ENCODE measurements at places on chromosomes 4 and X.

GRCh38 chr4:57554556-57555092 is 444.4 kb upstream of the IGFBP7 start:
- DNase-seq, result no peak

DNA sequence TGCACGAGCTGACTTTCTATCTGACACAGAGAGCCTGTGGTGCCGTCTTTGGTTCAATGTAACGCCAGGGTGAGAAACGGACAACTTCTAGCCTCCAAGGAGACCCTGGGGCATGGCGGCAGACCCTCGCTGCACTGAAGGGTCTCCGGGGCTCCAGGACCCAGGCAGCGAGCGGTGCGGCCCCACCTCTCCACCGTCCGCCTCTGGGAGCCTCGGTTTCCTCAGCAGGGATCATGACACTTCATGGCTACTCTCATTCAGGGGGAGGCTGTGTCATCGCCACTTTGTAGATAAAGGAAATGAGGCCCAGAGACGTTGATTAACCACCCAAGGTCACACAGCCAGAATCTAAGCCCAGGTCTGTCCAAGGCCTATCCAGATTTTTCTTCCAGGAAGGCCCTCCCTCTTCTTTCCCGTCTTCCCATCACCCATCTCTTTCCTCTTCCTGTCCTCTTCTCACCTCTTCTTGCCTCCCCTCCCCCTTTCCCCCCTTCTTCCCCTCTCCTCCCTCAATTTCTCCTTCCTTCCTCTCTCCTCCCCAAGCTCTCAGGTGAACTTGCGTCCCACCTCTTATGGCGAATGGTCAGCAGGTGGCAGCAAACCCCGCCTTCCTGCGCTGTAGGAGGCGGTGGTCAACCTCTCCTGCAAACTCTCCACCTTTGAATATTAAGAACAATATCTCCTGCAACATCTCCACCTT is 69.3 kb upstream of the HMX1 start:
- DNase-seq, result peak; percentile 37

DNA sequence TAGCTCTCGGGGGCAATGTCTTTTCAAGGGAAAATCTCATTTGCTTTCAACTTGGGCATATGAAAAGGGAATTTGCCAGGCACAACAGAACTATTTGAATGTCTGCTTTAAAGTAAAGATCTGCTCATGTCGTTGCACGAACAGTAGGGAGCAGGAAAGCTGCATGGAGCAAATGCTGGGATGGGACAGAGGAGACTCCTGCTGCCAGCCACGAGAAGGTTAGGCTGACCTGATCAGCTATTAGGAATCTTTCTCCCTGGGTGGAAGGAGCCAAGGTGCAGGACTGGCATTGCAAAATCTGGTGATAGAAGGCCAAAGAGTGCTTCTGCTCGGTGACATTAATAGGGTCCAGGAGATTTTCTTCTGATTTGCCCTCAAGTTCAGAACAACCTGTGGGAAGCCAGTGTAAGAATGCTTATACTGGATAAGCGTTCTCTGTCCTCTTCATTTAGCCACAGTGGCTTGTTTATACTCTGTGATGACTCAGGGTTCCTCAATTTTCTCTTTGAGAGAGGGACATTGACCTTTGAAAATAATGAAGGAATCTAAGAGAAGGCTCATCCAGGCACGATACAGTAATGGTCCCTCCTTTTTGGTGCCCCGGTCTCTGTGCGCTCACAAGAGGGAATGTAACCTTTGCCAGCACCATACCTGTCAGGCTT is 22.9 kb downstream of the FHL1 start:
- DNase-seq, result no peak

- DNase-seq, result no peak
Observed at GRCh38 chrX:47158131-47158530, 13.1 kb downstream of the RBM10 start.

DNA sequence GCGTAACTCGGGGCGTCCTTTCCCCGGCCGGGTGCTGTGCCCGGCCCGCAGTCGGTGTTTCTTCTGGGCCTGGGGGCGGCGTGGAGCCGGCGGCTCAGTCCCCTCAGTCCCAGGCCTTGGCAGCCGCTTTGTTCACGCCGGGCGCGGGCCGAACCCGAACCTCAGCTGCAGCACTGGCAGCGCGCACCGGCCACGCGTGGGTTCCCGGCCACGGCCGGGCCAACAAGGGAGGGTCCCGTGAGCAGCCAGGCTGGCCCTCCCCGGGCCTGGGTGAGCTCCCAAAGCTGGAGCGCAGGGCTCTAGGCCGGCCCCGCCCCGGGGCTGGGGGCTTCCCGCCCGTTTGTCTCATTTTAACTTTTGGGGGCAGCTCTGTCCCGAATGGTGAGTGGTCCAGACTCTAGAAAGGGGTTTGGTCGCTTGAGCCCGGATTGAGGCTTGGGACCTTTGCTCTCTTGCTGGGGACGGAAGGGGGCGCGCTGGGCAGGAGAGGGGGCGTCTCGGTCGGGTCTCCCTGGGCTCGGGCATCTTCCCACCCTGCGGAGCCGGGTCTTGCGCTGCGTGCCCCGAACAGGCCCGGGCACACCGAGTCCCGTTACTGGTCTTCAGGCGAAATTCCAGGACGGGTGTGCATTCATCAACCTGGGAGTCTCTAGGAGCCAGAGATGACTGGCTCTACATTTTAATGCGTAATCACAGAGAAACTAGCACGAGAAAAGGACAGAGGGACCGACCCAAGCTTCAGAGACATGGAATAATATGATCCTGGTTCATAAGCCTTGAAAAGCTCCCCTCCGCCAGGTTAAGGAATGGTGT is 177.1 kb downstream of the CBR4 start:
- DNase-seq, result no peak

DNA sequence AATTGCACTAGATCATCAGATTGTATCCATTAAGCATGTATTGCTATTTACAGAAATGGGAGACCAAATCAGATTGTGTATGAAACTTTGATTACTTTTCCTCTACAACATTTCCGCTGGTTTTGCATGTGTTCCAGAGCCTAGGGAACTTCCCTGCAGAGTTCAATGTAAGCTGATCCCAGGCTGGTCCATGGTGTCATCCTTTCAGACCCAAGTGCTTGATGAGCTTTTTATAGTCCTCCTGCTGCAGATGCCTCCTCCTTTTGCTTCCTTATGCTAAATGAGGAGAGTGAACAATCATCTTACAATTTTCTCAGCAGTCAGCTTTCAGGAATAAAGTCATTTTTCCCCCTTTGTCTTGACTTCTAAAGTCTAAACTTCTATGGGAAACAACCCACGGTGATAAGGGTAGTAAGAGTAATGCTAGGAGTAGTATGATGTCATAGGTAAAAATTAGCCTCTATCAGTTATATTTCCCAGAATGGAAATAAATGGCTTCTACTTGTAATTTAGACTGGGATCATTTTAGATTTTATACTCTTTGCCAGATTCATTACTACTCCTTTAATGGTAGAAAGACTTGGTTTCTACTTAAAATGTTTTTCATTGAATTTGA is 55.1 kb upstream of the SLC4A4 start:
- no peak for DNase-seq

GRCh38 chrX:1231850-1232465 is 19.5 kb upstream of the CRLF2 start:
- no peak for DNase-seq

DNA sequence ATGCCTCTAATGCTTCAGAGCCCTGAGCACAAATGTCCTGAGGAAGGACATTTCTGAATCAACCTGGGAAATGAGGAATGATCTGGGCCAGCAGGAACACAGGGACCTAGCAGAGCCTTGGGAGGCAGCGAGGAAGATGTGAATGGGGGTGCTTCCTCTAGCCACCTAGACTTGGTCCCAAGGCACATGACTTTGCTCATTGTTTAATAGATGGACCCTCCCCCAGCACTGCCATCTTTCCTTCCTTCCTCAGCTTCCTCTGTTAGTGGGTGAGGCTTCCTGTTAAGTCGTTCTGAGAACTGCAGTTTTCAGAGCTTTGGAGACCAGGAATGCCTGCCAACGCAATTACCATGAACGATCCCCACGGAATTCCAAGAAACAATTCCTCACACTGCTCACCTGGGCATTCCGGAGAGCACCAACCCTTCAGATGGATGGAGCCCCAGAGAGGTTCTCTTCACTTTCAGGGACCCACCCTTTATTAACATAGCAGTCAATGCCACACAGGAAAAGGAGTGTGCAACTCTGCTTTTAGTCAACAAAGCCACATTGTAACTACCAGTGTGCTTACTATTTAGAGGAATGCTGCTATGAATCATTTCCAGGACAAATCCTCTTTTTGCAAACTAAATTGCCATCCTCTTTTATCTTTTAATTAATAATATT is 48.5 kb upstream of the STIM2 start:
- no peak for DNase-seq

- DNase-seq, result no peak
Observed at GRCh38 chrX:107766470-107767150, 9.0 kb downstream of the TSC22D3 start.

DNA sequence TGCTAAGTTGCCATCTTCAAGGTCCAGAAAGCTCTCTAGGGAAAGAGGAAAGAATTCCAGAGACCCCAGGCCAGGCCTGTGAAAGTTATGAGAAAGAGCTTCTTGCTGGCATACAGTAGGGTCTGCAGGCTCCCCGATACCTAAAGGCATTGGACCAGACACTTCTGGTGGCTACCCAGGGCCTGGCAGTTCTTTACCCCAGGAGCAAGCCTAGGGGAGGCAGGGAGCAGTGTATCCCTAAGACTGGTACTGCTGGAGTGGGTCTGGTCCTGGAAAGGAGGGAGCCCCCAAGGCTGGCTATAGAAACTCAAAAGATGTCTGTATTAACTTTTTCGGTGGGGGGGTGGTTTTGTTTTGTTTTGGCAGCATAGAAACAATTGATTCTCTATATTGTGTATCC is 19.8 kb upstream of the FAM193A start:
- no peak for DNase-seq

DNA sequence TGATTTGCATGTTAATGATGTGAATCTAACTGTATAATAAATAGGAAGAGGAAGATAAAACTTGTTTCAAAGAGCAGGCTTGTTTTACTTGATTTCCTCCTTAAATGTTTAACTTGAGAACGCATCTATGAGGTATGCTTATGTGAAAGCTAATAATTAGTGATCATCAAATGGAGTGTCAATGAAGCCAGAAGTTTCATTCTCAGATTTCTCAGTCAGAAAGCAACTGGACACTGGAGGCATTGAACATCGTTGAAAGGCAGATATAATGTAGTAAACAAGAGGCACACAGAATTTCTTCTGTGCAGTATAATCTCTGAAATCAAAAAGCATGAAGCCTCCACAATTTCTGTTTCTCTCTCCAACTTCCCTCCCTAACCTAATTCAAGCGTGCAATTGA is 672.9 kb downstream of the ADGRL3 start:
- DNase-seq, result no peak

DNA sequence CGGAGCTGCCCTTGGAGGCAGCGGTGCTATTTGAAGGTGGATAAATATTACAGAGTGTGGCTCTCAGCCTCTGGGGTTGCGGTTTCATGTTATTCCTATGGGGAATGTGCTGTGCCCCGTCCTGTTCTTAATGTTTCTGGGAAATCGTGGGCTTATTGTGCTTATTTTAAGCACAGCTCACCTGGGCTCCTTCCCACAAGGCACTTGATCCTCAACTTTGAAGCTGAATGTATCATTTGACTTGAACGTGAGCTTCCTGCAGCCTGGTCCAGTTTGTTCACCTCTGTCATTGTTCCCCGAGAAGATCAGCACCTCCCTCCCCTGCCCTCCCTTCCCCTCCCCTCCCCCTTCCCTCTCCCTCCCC is 3.9 kb downstream of the SORCS2 start:
- DNase-seq, result no peak

GRCh38 chrX:133660281-133660680 is 245.0 kb upstream of the GPC4 start:
- no peak for DNase-seq

DNA sequence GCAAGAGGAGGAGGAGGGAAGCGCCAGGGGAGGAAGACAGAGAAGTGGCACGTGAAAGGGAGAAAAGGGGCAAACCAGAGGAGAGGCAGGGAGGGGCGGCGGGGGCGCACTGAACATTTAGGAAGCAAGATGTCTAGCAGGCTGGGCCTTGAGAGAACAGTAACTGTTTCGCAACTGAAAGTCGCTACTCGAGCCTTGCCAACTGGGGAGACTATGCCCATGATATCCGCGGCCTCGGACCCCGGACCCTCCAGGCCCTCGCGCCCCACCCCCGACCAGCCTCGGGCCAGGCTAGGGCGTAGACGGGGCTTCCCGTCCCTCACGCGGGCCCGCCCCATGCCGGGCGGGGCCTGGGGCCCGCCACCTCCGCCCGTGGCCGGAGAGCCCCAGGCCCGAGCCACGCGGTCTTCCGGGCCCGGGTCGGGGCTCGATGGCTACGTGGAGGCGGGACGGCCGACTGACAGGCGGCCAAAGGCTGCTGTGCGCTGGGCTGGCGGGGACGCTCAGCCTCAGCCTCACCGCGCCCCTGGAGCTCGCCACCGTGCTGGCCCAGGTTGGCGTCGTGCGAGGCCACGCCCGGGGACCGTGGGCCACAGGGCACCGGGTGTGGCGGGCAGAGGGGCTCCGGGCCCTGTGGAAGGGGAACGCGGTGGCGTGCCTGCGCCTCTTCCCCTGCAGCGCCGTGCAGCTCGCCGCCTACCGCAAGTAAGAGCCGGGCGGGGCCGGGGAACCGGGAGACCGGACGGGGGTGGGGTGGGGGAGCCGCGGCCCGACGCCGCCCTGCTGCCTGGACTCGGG is at the start of gene SLC25A43:
Gene SLC25A43, plus strand, starts transcription at position 363 of the 798 bp plus-strand sequence. Its CDS starts 68 bp downstream, at position 431.
- DNase-seq, result peak; percentile 70

GRCh38 chr4:6480534-6481088 is 8.2 kb upstream of the PPP2R2C start:
- peak; percentile 51 for DNase-seq

DNA sequence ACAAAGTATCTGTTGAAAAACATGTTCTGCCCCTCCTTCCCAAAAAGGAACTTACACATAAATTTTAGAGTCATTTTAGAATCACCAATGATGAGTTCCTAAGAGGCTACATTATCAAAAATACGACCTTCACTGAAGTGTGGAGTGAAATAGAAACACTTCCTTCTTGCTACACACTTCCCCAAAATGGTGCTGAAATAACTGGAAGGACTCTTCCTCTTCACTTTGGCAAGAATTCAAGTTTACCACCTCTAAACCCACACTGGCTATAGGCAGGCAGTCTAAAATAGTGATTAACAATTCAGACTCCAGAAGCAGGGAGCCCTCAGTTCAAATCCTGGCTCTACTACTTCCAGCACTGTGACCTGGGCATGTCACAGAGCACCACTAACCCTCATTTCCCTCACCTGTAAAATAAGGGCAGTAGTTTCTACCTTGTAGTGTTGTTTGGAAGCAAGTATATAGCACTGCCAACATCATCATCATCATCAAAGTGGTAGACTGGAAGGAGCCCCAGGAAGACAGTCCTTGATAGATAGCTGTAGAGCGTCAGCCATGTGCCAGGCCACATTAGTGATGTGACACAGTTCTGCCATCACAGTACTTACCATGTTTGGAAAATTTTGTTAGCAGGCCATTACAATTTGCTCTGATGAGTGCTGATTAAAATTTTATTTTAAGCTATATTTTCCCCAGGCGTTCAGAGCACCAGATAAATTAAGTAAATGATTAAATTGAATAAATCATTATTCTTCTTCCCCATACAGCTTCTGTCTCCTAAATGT is 103.3 kb downstream of the PARM1 start:
- DNase-seq, result no peak
